ENCODE measurements at places on chromosomes 1 and 21. TPM values are rescaled to one million over a fixed set of nuclear protein-coding genes. Genes with fewer than 3 reads are reported as not detected.

SAMD11 gene
- total RNA-seq, result 90.7 TPM

GRCh38 chr1:218694636-218695035 lies 349.5 kb downstream of the TGFB2 start:
- no peaks in the 10 kb centered on the region for H3K36me3 ChIP-seq
- no peak for DNase-seq
- peaks cover 43% of the 10 kb centered on the region for H3K4me1 ChIP-seq
- no peaks in the 10 kb centered on the region for H3K27me3 ChIP-seq

GRCh38 chr1:69967245-69967766 lies 238.1 kb downstream of the LRRC40 start:
- no peaks in the 10 kb centered on the region for H3K36me3 ChIP-seq
- no peak overlapping the region for H3K27ac ChIP-seq
- no peaks in the 10 kb centered on the region for H3K27me3 ChIP-seq
- DNase-seq, result no peak

SLAMF8 gene
- total RNA-seq, result not detected

DNA sequence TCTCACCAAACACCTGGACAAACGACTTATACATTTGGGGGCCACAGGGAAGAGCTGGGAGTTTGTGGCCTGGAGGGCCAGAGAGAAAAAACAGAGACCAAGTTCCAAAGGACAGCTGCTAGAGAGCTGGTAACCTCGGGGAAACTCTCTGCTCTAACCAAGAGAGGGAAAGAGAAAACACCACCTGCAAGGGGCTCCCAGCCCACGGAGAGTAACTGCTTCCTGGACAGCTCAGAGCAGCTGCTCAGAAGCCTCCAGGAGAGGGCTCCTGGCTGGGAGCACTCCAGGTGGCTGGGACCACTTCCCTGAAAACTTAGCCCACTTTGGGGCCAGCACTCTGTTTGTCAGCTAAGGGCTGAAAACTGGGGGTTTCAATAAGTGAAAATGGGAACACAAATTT lies 154.8 kb upstream of the GRIK3 start:
- no peaks in the 10 kb centered on the region for H3K27me3 ChIP-seq
- H3K4me1 ChIP-seq, result no peaks in the 10 kb centered on the region
- DNase-seq, result no peak
- H3K36me3 ChIP-seq, result no peaks in the 10 kb centered on the region
- no peak overlapping the region for H3K4me3 ChIP-seq
- no peak overlapping the region for H3K27ac ChIP-seq

GRCh38 chr1:52139817-52140540 lies 1.9 kb upstream of the ZFYVE9 start:
- H3K27ac ChIP-seq, result no peak overlapping the region
- peaks cover 16% of the 10 kb centered on the region for H3K4me1 ChIP-seq
- no peaks in the 10 kb centered on the region for H3K27me3 ChIP-seq
- H3K36me3 ChIP-seq, result no peaks in the 10 kb centered on the region
- H3K4me3 ChIP-seq, result no peak overlapping the region
- peak; percentile 92 for DNase-seq
